ENCODE measurements at places on chromosomes 11 and 22. TPM values are rescaled to one million over a fixed set of nuclear protein-coding genes. Genes with fewer than 3 reads are reported as not detected.

The DGCR6 gene
- 0.44 TPM for total RNA-seq

The PDE3B gene
- 1.9 TPM for total RNA-seq

The SNX32 gene
- total RNA-seq: 1.0 TPM

The TEX12 gene
- 0.46 TPM for total RNA-seq

The SPDYC gene
- total RNA-seq: not detected

The GSTT2B gene
- total RNA-seq: 4.0 TPM

The CBLIF gene
- not detected for total RNA-seq

The NOL12 gene
- 29.1 TPM for total RNA-seq

The HEPHL1 gene
- total RNA-seq: not detected

DNA sequence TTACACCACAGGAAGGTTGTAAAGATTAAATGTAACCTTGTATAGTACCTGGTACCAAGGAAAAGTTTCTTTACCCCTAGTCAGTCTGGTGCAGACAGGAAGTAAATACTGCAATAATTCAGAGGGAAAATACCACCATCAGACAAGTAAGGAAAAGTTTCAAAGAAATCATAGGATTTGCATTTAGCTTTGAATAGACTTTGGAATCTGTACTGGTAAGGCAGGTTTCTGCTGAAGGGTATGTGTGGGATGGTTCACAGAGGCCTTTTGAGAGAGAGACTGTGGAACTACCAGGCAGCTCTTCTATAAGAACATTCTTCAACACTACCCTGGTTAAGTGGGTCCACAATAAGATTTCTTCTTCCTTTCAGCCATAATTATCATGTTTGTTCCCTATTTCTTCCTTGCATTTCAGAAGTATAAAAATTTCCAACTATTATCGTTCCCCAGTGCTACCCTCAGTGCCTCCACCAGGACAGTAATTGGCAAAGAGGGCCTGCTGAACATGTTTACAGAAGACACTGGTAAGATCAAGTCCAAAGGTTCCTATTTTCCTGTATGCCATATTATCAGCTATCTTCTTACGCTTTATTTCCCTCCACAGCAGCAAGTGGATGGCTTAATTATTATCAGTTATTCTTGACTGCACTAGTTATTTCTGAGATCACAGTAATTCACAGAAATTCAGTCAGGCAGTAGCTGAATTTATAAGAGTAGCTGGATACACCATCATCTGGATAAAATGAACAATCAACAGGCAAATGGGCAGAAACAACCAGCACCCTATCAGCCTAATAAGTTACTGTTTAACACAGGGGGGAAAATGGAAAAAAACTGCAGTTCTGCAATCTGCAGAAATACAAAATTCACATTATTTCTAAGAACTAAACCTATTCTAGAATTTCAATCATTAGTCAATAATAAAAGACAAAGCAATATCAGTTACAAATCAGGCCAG is 48.5 kb downstream of the PITPNB start:
- no peak for DNase-seq

GRCh38 chr11:65329944-65330403 is 3.7 kb upstream of the DPF2 start:
- peak; percentile 88 for DNase-seq

- no peak for DNase-seq
These were observed 4.6 kb downstream of the LGALS12 start for GRCh38 chr11:63510360-63511047.

GRCh38 chr22:29136782-29137700 is 64.2 kb downstream of the KREMEN1 start:
- DNase-seq: no peak

GRCh38 chr11:87097582-87097981 is 59.8 kb downstream of the TMEM135 start:
- DNase-seq: peak; percentile 52

GRCh38 chr11:92035488-92035887 is 189.1 kb upstream of the FAT3 start:
- no peak for DNase-seq

DNA sequence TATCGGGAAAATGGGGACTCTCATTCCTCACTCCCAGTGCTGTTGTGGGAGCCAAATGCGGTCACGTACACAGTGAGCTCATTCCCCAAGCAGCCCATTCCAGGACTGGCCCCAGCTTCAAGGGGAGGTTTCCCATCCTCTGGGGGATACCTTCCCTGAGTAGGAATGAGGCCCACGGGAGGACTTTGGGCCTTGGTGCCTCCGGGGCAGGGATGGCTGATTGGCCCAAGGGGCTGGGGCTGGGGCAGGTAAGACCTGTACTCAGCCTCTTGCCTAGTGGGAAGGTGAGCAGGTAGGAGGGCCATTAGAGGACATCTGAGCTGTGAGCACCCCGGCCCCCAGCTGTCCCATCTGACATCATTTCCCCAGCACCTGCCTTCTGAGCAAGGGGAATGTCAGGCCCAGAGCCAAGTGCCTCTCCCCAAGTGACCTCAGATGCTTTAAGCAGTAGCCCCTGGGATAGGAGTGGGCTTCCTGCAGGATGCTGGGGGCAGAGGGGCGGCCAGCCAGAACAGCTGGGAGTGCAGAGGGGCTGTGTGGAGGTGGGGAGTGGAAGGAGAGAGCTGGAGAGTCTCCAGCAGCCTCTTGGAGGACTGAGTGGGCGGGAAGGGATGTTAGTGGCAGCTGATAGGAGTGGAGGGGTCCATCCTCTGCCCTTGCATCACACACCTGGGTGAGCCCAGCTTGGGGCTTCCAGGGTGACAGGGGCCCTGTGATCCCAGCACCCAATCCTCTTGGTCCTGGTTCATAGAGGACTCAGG is 58.4 kb downstream of the CD82 start:
- DNase-seq: peak; percentile 52

DNA sequence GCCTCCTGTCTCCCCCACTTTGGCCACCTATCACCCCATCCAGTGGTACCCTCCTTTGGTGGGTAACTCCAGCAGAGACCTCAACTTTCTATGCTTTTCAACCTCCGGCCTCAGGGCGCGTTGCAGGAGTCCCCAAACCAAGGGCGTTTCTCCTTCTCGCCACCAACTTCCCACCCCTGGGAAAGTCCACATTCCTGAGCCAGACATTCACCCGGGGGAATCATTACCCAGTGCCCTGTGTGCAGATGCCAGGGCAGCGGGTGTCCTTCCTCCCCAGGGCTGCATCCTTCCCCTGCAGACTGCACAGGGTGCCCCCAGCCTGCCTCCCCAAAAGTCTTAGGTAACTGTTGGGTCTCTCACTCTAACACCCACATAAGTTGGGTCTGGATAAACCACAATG is 26.4 kb downstream of the MYEOV start:
- DNase-seq: no peak

- DNase-seq: no peak
These were observed 38.4 kb upstream of the GLYAT start for GRCh38 chr11:58770166-58770565.

GRCh38 chr11:59769828-59770227 is 14.7 kb downstream of the STX3 start:
- DNase-seq: no peak

DNA sequence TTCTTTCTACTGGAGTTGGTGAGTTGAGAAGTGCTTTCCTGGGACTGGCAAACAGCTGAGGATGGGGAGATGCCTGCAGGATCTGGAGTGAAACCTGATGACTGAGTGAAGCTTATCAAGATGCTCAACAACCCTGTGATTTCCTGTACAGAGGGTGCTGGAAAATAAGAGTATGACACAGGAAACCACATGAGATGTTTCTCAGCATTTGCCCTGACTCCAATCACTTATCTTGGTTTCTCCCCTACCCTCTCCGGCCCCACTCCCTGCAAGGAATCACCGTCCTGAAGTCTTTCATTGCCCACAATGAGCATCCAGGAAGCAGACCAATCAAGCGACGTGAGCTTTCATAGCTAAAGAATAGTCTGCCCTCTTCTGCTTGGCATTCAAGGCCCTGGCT is at the start of gene MRGPRX2:
Gene MRGPRX2, minus strand, starts transcription at position 89 of the 400 bp plus-strand sequence. CDS start 4,315 bp downstream, outside the sequence.
- DNase-seq: peak; percentile 10

DNA sequence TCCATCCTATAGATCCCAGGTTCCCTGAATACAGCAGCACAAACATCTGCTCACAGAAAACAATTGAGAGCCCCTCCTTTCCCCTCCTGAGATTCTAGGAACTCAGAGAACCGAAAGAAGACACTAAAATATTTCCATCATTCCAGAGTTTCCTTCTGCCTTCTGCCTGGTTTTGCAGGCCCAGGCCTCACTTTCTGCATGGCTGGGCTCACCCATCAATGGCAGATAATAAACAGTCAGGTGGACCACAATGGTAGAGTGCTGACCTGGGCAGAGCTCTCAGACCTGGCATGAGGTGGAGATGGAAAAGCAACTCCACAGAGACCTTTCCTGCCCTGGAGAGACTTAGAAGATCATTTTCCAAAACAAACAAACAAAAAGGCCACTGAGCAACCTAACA is 389.1 kb downstream of the NXPE2 start:
- no peak for DNase-seq

DNA sequence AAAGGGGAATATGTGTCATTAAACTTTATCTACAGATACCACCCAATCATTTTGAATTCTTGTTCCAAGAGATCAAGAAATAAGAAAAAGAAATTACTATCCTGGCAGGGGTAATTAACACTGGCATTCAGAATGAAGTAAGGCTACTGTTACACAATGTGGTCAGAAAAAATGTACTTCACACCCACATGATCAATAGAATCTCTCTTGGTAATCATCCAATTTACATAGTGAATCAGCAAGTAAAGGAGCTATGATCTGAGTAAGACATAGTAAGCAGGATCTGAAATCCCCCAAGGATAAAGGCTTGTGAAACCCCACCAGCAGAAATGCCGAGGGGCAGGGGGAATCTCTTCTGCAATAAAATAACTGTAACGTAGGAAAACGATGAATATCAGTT is 466.5 kb downstream of the FAM181B start:
- DNase-seq: no peak

DNA sequence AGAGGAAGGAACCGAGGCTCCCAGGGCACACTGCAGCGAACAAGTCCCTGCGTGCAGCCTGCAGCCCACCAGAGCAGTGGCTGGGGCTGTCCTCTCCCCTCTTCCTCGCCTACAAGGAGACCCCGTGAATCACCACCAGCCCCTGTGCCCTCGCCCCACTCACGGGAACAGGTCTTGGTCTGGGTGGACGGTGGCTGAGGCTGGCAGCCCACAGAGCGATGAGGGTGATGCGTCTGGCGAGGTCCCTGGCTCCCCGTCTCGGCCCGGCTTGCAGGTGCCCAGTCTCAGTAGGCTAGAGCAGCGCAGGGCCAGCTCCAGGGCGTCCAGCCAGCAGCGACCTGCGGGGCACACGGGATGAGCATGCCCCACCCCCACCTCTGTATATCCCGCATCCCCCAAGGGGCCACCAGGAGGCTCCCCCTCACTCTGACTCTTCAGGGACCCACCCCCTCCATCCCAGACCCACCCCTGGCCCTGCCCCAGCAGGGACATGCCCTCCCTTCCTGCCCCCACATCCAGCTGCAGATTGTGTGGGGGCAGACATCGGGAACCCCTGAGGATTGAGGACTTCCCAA is 50.5 kb upstream of the CARS1 start:
- DNase-seq: no peak

DNA sequence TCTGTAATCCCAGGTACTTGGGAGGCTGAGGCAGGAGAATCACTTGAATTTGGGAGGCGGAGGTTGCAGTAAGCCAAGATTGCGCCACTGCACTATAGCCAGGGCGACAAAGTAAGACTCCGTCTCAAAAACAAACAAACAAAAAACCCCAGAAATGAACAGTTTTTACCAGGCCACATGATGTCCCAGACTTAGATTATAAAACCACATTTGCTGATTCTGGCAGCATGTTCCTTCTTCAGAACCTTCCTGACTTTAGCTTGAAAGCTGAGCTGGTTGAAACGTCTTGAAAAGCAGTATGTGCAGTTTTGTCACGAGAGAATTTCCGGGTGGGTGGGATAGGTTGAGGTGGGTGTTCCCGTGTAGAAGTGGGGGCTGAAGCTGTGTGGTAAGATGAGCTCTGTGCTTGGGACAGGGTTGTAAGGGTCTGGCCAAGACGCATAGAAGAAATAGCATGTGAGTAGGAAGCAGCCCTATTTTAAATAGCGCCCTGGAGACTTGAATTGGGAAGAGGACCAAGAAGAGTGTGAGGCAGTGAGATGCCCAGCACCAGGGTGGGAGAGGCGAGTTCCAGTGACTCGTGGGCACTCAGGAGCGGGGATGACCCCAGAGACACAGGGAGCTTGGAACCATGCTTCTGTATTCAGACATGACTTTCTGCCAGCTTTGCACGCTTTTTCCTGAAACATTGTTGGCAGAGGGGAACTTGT is 7.6 kb downstream of the AP2A2 start:
- DNase-seq: no peak

GRCh38 chr22:36411589-36412258 is 24.0 kb upstream of the MYH9 start:
- DNase-seq: no peak

- DNase-seq: no peak
These were observed 1074.3 kb upstream of the TENM4 start for GRCh38 chr11:80515097-80515496.

DNA sequence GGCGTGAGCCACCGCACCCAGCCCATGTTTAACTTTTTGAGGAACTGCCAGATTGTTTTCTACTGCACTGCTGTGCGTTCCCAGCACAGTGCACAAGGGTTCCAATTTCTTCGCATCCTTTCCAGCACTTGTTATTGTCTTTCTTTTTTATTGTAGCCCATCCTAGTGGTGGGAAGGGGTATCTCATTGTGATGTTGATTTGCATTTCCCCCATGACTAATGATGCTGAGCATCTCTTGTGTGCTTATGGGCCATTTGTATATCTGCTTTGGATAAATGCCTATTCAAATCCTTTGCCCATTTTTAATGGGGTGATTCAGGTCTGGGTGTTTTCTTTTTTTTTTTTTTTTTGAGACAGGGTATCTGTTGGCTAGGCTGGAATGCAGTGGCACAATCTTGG is 36.6 kb upstream of the SYT7 start:
- DNase-seq: no peak

GRCh38 chr22:36029406-36029755 is 757 bp upstream of the RBFOX2 start:
- DNase-seq: no peak

- no peak for DNase-seq
These were observed 20.2 kb downstream of the RELT start for GRCh38 chr11:73396251-73396930.

DNA sequence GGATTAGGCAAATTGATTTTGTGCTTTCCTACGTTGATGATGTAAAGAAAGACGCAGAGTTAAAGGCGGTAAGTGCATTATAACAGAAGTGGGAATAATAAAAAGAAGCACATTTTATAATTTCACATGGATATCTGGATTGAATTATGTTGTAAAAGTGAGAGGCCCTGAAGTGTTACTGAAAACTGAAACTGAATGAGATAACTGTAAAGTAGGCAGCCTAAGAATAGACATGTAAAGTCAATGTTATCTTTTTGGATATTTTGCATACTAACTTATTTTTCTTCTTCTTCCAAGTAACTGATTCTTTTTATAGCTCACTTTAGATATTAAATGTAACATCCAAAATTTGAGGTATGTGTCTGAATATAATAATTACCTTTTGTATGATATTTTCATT is 28.3 kb downstream of the ANO5 start:
- DNase-seq: no peak

Measured in endothelial cell of umbilical vein (primary cell).